ENCODE measurements at places on chromosomes 4 and X. TPM values are rescaled to one million over a fixed set of nuclear protein-coding genes. Genes with fewer than 3 reads are reported as not detected.

The SATL1 gene
- polyA plus RNA-seq, result not detected

GRCh38 chr4:113616443-113616842, 145.1 kb downstream of the CAMK2D start:
- no peaks in the 10 kb centered on the region for H3K27me3 ChIP-seq
- H3K36me3 ChIP-seq, result no peaks in the 10 kb centered on the region
- DNase-seq, result no peak
- no peak overlapping the region for H3K4me3 ChIP-seq

The MAOA gene
- 47.0 TPM for polyA plus RNA-seq

DNA sequence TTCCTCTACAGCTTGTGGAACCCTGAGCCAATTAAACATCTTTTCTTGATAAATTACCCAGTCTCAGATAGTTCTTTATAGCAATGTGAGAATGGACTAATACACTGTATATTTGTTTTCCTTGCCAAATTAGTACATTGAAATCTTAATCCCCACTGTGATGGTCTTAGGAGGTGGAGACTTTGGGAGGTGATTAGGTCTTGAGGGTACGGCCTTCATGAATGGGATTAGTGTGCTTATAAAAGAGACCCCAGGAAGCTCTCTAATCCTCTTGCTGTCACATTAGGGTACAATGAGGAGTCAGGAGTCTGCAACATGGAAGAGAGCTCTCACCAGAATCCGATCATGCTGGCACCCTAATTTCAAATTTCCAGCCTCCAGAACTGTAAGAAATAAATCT, 86.6 kb downstream of the TIGD2 start:
- DNase-seq, result no peak
- no peaks in the 10 kb centered on the region for H3K36me3 ChIP-seq

The MAGEA10 gene
- not detected for polyA plus RNA-seq

DNA sequence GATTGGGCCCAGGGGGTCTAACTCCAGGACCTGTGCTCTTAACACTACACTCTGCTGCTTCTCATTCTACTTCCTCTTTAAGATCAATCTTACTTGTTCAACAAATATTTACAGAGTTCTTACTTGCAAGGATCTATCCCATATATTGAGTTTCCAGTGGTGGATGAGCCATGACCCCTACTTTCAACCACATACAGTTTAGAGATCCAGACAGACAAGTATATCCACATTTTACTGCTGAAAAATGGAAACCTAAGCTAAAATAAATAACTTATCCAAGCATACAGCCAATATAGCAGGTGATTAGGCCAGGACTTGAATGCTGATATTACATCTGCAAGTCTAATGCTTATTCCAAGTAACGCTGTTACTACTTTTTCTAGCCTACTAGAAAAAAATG, 18.7 kb downstream of the TMEM150C start:
- no peak overlapping the region for H3K4me3 ChIP-seq
- H3K4me1 ChIP-seq, result no peaks in the 10 kb centered on the region
- no peak overlapping the region for H3K27ac ChIP-seq
- no peaks in the 10 kb centered on the region for H3K27me3 ChIP-seq

DNA sequence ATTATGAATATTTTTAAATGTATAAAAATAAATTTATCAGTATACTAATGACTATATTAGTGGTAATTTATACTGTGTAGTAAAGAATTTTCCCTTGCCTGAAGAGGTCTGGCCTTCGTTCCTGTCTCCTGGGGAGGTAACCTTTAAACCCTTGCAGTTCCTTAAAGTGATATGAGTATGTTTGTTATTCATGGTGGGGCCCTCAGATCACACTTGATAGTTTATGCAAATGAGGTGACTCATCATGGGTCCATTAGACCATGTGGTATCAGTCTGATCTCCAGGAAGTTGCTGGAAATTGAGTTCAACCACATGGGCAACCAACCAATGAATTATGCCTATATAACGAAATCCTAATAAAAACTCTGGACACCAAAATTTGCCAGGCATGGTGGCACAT, 904.1 kb downstream of the RPA4 start:
- no peaks in the 10 kb centered on the region for H3K27me3 ChIP-seq
- no peaks in the 10 kb centered on the region for H3K4me1 ChIP-seq
- no peak overlapping the region for H3K27ac ChIP-seq

The UCHL1 gene
- polyA plus RNA-seq, result 23.2 TPM

The MAGT1 gene
- 10.1 TPM for polyA plus RNA-seq

The ZAR1 gene
- polyA plus RNA-seq, result not detected

DNA sequence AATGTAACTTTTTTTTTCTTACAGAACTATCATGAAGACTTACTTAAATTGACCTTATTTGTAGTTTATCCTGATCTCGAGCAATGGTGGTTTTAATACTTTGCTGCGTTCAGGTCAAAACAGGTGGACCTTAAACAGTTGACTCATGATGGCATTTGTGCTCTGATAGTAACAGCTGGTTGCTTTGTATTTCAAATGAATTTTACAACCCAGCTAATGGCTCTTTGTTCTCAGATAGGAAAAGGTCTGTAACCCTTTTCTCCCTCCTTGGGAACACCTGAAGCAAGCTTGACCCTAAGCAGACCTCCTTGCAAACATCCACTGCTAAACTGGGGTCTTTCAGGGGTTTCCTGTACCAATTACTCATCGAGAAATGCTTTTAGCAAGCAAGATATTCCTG, 79.2 kb downstream of the F11 start:
- DNase-seq, result no peak
- H3K4me1 ChIP-seq, result no peaks in the 10 kb centered on the region
- H3K27ac ChIP-seq, result no peak overlapping the region
- H3K4me3 ChIP-seq, result no peak overlapping the region
- H3K36me3 ChIP-seq, result no peaks in the 10 kb centered on the region

GRCh38 chrX:132181364-132181763, 37.9 kb downstream of the RAP2C start:
- H3K4me3 ChIP-seq, result no peak overlapping the region
- no peaks in the 10 kb centered on the region for H3K36me3 ChIP-seq
- no peak overlapping the region for H3K27ac ChIP-seq
- no peaks in the 10 kb centered on the region for H3K4me1 ChIP-seq
- H3K27me3 ChIP-seq, result no peaks in the 10 kb centered on the region

DNA sequence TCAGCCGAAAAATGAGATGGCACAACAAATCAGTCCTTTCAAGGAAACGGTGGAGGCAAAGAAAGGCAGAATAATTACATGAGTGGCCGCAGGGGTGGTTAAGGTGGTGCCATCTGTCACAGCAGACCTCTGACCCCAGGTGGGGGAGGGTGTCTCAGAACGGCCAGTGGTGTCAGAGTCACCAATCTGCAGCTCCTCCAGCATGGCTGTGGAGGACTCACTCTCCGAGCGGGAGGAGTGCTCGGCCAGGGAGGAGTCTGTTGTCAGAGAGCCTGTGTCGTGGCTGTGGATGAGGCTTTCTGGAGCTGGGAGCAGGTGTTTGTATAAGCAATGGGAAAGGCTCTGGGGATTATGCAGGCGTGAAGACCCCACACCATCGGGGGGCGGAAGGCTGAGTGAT, 130.3 kb upstream of the PDLIM3 start:
- no peaks in the 10 kb centered on the region for H3K27me3 ChIP-seq
- no peak overlapping the region for H3K27ac ChIP-seq
- peaks cover 1% of the 10 kb centered on the region for H3K4me1 ChIP-seq

- H3K27me3 ChIP-seq, result no peaks in the 10 kb centered on the region
- H3K4me1 ChIP-seq, result no peaks in the 10 kb centered on the region
- no peak for DNase-seq
- H3K36me3 ChIP-seq, result no peaks in the 10 kb centered on the region
- H3K4me3 ChIP-seq, result no peak overlapping the region
- H3K27ac ChIP-seq, result no peak overlapping the region
Observed at GRCh38 chr4:22442956-22443355, 72.9 kb downstream of the ADGRA3 start.

The EXOC1L gene
- not detected for polyA plus RNA-seq

DNA sequence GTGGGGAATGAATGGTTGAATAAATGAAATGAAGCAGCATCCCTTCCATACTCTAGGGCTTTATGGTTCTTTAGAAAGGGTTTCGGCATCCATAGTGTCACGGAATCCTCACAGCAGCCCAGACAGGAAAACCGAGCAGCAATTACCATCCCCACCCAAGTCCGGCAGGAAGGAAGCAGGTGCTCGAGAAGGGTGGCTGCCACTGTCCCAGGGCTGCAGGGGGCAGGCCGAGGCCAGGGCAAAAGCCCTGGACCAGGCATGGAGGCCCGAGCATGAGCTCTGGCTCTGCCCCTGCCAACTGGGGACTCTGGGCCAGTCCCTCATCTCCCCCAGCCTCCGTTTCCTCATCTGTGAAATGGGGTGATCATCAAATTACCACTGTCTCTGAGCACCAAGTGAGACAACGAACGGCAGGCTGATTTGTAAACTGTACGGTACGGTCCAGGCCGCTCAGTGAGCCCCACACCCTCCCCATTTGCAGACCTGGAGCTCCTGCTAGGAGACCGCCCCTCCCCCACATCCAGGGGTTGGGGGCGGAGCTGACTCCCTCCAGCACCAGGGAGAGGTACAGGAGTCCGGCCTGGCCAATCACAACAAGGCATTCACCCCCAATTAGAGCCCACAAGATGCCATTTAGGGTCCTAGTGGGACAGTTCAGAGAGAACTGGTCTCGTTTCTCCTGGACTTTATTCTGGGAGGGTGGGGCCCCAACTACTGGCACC, 100.4 kb downstream of the WFS1 start:
- DNase-seq, result no peak
- H3K4me3 ChIP-seq, result no peak overlapping the region
- no peaks in the 10 kb centered on the region for H3K36me3 ChIP-seq
- H3K27me3 ChIP-seq, result peaks cover 11% of the 10 kb centered on the region

The CXXC4 gene
- polyA plus RNA-seq, result 0.50 TPM

GRCh38 chrX:6770936-6771335, 236.0 kb upstream of the VCX3A start:
- no peaks in the 10 kb centered on the region for H3K27me3 ChIP-seq
- no peaks in the 10 kb centered on the region for H3K4me1 ChIP-seq
- H3K36me3 ChIP-seq, result no peaks in the 10 kb centered on the region
- no peak for DNase-seq

The DACH2 gene
- 0.10 TPM for polyA plus RNA-seq

DNA sequence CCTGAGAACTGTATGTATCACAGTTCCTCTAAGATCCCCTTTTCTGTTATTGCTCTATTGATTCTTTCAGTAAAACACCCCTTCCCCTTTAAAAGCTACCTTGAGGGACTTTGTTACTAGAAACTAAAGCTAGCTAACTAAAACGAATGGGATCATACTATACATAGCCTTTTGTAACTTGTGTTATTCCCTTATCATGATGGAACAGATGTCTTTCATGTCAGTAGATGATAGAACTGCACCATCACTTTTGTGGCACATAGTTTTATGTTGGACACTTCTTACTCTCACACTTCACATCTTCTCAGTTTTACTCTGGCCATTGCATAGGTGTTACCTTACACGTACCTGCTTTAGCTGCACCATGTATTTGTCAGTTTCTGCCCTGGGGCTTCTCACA, 46.6 kb upstream of the PGRMC2 start:
- no peak overlapping the region for H3K4me3 ChIP-seq
- H3K27me3 ChIP-seq, result no peaks in the 10 kb centered on the region
- H3K36me3 ChIP-seq, result no peaks in the 10 kb centered on the region
- DNase-seq, result no peak
- no peaks in the 10 kb centered on the region for H3K4me1 ChIP-seq

The SULT1B1 gene
- 1.8 TPM for polyA plus RNA-seq

DNA sequence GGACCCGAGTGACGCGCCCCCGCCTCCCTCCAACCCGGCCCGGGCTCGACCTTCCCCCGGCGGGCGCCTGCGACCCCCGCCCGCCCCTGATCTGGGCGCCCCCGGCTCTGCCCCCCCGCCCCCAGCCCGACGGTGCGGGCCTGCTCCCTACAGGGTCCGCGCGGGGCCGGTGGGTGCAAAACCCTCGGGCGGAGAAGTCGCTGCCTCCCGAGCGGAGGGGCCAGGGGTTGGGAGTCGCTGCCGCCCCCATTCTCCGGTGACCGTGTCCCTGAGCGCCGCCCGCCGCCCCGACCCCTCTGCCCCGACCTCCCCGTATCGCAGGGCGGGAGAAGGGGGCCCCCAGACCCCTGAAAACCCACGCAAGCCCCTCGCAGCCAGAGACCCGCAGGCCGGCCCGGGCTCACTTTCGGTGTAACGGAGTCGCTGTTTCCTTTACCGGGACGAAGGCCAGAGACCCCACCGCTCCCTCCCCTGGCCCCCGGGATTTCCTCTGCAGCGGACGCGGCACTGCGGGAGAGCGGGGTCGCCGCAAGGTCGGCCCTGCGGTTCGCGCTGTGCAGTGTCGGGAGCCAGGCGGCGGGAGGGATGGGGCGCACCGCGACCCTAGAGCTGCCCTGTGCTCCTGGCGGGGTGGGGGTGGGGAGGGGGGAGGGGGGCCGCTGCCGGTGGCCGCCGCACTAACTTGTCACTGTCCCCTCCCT, 729 bp upstream of the CPLX1 start:
- H3K27ac ChIP-seq, result no peak overlapping the region
- peaks cover 26% of the 10 kb centered on the region for H3K27me3 ChIP-seq
- H3K4me3 ChIP-seq, result peak overlapping the region; percentile 30
- peaks cover 22% of the 10 kb centered on the region for H3K4me1 ChIP-seq
- H3K36me3 ChIP-seq, result no peaks in the 10 kb centered on the region
- DNase-seq, result no peak

GRCh38 chr4:2220016-2220630, 21.8 kb downstream of the HAUS3 start:
- H3K27ac ChIP-seq, result no peak overlapping the region
- H3K4me1 ChIP-seq, result no peaks in the 10 kb centered on the region
- no peaks in the 10 kb centered on the region for H3K27me3 ChIP-seq
- peaks cover 18% of the 10 kb centered on the region for H3K36me3 ChIP-seq

DNA sequence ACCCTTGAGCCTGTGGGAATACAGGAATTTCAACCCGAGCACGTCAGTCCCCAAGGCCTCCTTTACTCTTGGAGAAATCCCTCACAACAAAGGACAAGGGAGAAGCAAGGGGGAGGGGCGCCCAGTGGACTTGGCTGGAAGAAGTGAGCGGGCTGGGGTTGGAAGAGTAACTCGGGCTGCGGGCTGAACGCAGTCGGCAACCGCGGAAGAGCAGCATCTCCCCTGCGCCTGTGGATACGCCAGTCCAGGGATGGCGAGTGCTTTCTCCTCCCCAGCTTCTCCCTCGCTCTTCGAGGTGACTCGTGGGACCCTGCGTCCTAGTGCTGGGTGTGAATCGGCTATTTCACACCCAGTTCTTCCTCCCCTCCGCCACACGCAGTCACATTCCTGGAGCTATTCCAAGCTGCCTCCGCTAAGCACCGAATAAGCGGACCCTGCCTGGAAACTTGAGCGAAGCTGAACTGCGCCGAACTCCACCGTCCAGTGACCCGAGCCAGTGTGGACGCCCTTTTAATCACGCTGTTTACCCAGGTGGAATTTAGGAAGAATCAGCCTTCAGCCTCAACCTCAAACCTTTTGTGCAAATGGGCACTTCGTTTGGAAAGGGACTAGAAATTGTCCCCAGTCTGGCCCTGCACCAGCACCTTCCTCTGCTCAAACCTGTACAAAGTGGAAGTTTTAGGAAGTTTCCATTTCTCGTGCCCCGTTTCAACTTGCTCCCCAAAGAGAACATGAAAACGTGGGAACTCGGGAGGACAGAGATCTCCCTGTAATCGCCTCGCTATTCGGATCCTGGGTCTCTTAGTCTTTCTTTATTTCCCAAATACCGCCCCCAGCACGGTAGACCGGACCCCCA, 64.3 kb upstream of the WDR17 start:
- DNase-seq, result no peak
- peaks cover 19% of the 10 kb centered on the region for H3K4me1 ChIP-seq
- peak overlapping the region; percentile 68 for H3K4me3 ChIP-seq
- H3K36me3 ChIP-seq, result no peaks in the 10 kb centered on the region
- peaks cover 18% of the 10 kb centered on the region for H3K27me3 ChIP-seq

- H3K27me3 ChIP-seq, result no peaks in the 10 kb centered on the region
- H3K4me3 ChIP-seq, result no peak overlapping the region
Observed at GRCh38 chrX:77793946-77794345, 7.9 kb upstream of the ATRX start.

The TRIM61 gene
- 0.25 TPM for polyA plus RNA-seq

Data from stomach (tissue), 19 donors.